ENCODE measurements at places on chromosomes 3 and 15.

- DNase-seq, result no peak
Observed at GRCh38 chr15:81955382-81956062, 90.3 kb downstream of the MEX3B start.

DNA sequence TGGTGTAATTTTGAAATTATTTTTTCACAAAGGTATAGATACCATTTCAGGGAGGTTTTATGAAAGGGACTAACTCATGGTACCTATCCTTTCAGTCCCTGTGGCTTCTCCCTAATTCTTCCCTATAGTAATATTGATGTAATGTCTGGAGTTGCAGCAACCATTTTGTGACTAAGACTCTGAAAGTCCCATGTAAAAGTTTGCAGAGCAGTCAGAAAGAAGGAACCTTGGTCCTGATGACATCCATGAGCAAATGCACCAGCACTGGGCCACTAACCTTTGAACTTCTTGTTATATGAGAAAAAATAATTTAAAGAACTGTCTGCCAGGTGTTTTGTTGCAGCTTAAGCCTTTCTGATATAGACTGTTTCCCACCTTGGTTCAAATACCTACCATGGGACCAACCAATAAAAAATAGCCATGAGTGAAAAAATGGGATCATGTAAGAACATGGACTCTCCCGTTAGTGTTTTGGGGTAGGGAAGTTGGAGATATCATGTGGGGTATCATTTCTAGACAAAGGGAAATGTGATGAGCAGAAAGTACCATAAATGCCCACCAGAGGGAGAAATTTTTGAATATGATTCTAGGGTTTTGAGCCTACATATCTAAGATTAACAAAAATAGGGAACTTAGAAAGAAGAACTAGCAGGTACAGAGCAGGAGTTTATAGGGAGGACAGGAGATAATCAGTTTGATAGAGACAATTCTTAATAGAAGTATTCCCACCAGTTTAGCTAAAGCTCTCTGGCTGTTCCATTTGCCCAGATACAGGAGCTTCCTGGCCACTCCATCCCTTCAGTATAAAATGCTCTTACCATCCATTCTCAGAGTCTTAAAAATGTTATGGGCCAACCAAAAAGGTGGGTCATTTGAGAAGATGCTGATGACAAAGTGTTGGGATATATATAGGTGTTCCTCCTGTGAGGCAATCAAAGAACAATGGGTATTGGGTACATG lies 3.4 kb upstream of the CPOX start:
- no peak for DNase-seq

DNA sequence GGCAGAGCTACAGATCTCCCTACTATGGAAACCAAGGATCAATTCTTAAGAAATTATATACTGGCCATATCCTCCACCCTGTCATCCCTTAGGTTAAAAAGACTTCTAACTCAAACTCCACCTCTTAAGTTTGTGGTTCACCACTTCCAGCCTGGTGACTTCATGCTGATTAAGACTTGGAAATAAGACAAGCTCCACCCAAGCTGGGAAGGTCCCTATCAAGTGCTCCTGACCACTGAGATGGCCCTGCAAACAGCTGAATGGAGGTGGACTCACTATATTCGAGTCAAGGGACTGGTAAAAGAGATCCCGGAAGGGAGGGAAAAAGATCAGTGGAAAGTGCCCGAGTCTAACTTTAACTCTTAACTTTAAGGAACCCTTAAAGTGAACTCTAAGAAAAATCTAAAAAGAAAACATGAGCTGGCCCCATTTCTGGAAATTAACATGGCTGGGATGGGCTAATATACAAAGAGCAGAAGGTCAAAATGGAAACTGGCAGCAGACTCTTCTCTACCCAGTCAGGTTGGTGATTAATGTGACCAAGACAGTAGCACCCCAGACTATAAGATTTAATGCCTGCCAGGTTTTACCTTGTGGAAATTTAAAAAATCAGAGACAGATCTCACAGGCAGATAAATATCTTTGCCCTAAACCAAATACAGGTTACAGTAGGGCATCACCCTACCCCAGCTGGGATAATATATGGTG lies 43.9 kb downstream of the PPCDC start:
- no peak for DNase-seq

DNA sequence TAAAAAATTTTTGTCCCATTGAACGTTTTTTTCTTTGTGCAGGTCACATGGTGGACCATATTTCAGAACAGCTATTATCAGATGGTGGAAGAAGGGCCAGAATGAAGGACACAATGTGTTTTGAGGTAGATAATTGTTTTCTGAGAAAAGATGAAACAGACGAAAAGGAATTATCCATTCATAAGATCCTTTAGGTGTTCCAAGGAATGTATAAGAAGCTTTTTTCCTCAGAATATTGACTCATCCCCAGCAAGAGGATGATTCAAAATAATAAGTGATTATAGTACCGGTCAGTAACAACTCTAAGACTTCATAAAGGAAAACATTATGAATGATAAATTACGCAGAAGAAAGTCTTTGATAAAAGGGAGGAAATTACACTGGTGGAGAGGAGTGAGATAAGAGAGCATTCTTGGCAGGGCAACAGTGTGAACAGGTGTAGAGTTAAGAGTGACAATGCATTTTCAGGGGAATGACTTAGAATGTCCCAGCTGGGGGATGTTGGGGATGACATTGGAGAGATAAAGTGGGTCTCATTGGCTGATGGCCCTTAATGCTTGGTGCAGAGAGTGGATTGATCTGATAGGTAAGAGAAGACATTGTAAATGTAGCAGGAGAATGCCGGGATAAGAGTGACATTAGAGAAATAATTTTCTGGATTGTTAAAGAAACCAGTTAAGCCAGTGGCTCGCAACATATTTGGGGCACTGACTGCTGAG lies 27.0 kb upstream of the AQP9 start:
- no peak for DNase-seq

- no peak for DNase-seq
Observed at GRCh38 chr3:4846543-4846942, 132.7 kb upstream of the BHLHE40 start.

GRCh38 chr3:53805463-53806159 lies 40.6 kb downstream of the CHDH start:
- no peak for DNase-seq

DNA sequence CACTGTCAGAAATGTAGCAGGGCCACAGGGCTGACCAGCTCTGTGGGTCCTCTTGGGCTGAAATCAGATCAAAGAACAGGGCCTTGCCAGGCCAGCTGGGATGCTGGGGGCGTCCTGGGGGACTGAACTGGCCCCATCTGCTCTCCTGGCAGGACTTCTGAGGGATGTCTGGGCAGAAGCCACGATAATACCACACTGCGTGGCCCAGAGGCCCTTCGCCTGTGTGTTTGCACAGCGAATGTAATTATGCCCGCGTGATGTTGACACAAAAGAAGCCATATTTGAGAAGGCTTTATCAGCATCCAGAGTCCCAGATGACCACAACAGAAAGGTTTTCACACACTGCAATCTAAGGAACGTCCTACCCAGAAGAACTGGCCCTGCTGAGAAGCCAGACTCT lies 174.0 kb downstream of the RAB11A start:
- no peak for DNase-seq

- no peak for DNase-seq
Observed at GRCh38 chr15:50355619-50355905, 564 bp upstream of the GABPB1 start.

DNA sequence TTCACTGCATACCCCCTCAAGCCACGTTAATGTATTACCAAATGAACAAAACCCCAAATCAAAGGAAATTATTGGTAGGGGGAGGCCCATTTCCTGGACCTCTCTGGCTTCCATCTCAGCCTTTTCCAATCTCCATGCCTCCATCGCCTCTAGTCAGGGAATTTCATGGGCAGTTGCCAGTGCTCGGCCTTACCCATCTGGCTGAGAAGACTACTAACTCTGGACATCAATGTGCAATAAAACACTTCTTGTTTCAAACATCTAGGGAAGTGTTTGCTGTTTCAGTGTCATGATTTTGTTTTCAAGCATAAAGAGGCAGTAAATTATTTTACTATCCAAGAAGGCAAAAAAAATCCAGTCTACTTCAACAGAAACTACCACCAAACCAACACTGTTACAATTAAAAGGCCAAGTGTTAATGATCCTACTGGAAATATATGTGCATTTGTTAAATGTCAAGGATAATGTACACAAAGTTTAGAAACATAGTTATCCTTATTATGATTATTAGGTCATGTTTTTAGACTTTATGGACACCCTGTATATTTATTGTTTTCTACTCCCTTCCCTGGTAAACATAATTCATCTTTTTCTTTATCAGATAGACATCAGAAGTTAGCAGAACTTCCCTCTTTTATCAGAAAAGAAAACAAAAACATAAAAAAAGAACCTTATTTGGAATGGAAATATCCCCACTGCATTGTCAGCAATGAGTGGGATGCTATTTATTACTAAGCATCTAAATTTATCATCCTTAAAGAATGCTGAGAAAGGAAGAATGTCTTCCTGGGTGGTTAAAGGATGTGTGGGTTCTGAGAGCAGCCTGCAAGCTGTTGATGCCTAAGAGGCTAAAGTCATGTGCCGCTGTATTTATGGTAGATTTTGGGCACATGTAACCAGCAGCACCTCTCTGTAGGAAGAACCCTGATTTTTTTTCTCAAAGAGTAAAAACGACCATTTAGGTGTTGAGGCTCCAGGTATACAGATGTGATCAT lies 15.2 kb downstream of the LDHAL6B start:
- DNase-seq, result no peak

GRCh38 chr15:57820119-57820518 lies 113.6 kb downstream of the POLR2M start:
- DNase-seq, result no peak

GRCh38 chr3:160676547-160677303 lies at the start of gene ARL14:
TSS of gene ARL14 (plus strand) at chr3:160677160. CDS start at chr3:160677347, 187 bp downstream.
- DNase-seq, result no peak

DNA sequence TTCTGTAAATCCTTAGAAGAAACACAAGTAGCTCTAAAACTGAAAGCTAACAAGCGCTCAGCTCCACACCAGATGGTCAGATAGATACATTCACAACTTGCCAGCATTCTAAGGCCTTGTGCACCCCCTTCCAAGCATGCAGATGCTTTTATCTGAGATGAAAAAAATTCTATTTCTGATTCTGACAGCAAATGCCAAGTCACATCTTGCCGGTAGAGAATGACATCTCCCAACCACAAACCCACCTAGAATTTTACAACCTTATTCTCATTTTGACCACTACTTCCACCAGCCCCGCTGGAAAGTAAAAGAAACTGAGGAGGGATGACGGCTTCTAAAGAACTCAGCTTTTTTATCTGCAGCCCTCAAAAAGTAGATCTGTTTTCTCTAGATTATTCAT lies 57.7 kb downstream of the SUMF1 start:
- no peak for DNase-seq

Data from globus pallidus (tissue), 1 donor.